ENCODE measurements at places on chromosomes 5 and 9.

GRCh38 chr9:34276772-34277171 is 52.3 kb downstream of the KIF24 start:
- H3K4me3 ChIP-seq, result no peak overlapping the region
- no peak for DNase-seq

- no peak overlapping the region for H3K27ac ChIP-seq
- H3K4me1 ChIP-seq, result no peaks in the 10 kb centered on the region
- no peaks in the 10 kb centered on the region for H3K36me3 ChIP-seq
- no peak for DNase-seq
These were observed 28.2 kb downstream of the CATSPER3 start for GRCh38 chr5:134995850-134996402.

DNA sequence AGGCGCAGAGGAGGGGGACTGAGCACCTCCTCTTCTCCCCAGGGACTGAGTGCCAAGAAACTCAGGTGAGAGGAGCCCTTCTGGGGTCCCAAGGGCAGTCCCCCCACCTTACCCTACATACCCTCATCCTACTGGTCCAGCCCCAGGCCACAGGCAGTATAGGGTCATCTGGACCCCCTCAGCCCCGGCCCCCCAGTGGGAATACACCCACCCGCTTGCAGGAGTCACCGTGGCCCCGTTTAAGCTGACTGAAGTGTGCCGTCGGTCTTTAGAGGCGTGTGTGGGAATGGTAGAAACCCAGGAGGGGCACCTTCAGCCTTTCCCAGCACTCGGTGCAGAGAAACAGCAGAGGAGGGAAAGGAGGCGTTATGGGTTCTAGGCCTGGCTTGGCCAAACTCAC is 30.8 kb downstream of the COL15A1 start:
- no peak overlapping the region for H3K4me3 ChIP-seq
- no peaks in the 10 kb centered on the region for H3K36me3 ChIP-seq
- 0 out of 2 replicates have a peak, but pooled peaks cover 4% of the 10 kb centered on the region for H3K4me1 ChIP-seq
- no peak overlapping the region for H3K27ac ChIP-seq
- H3K27me3 ChIP-seq, result peaks cover 5% of the 10 kb centered on the region
- no peak for DNase-seq

GRCh38 chr5:120465436-120465961 is 1.4 kb downstream of the PRR16 start:
- no peaks in the 10 kb centered on the region for H3K4me1 ChIP-seq
- peak overlapping the region; percentile 38 for H3K4me3 ChIP-seq
- DNase-seq, result no peak
- peaks cover 12% of the 10 kb centered on the region for H3K27me3 ChIP-seq

DNA sequence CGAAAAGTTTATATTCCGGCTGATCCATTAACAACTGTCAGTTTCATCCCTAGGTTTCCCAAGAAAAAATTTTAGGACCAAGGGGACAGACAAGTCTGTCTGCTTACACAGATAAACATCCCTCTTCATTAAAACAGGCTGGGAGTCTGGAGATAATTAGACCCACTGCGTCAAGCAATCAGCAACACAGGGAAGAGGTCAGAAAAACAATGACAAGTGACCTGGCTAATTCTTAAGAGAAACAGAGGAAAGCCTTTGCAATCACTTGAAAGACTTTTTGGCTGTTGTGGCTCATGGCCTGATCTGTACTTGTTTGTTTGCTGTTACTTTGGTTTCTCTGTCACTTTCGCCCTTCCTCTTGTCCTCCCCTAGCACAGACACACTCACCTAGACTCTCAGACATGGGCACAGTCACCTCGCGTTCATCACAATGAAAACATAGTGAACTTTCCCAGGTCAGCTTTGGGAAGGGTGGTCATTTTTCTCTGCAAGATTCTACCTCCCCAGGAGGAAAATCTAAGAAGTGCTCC is 2.9 kb upstream of the CCDC192 start:
- no peaks in the 10 kb centered on the region for H3K27me3 ChIP-seq
- H3K4me3 ChIP-seq, result no peak overlapping the region
- H3K4me1 ChIP-seq, result no peaks in the 10 kb centered on the region
- no peak overlapping the region for H3K27ac ChIP-seq

- no peak overlapping the region for H3K27ac ChIP-seq
- H3K27me3 ChIP-seq, result no peaks in the 10 kb centered on the region
- H3K4me1 ChIP-seq, result no peaks in the 10 kb centered on the region
- H3K36me3 ChIP-seq, result peaks cover 3% of the 10 kb centered on the region
These were observed 59.6 kb downstream of the RICTOR start for GRCh38 chr5:39014561-39014960.

DNA sequence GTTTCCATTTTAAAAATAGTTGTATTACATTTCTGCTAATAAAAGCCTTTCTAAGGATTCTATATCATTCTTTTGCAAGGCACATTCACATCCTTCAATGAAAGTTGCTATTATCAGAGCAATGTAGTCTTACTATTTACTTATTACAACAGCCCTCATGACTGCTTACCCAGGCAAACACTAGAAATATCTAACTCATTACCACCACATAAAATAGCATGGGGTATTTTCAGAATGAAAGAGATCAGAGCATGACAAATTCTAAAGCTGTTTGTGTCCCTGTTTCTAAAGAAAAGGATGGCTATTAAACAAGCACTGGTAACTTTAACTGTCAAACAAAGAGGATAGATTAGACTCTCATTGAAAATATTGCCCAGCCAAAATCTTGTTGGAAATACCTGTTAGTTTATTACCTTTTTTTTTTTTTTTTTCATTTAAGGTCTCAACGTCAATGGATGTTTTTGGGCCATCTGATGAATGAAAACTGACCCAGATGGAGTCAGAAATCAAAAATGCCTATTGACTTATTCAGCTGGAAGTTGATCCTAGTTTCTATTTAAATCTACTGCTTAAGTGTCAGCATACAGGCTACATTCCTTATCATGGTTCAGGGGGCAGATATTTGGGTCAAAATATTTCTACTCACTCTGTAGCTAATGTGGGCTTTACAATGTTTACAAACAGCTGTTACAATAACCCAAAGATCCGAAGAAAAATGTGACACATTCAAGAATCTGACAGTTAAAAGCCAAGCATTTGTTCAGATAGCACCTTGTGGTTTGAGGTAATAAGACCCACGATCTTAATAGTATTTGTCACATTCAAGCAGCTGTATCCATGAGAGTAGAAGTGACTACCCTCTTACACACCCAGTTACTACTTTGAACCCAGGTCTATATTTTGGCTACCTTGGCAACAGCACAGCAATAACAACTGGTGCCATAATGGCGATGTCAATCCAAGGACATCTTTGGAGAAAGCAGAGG is 554.8 kb upstream of the MEF2C start:
- no peak for DNase-seq
- H3K36me3 ChIP-seq, result no peaks in the 10 kb centered on the region
- H3K4me3 ChIP-seq, result no peak overlapping the region
- H3K27ac ChIP-seq, result no peak overlapping the region
- no peaks in the 10 kb centered on the region for H3K27me3 ChIP-seq
- no peaks in the 10 kb centered on the region for H3K4me1 ChIP-seq

- H3K4me3 ChIP-seq, result no peak overlapping the region
- no peak for DNase-seq
- H3K27ac ChIP-seq, result no peak overlapping the region
- no peaks in the 10 kb centered on the region for H3K4me1 ChIP-seq
These were observed 351.4 kb downstream of the SEMA5A start for GRCh38 chr5:9194509-9194908.

Measured in iPS DF 6.9 (cell line).